NCI-H187 (cell line): ENCODE measurements at places on chromosomes 12 and 14.

DNA sequence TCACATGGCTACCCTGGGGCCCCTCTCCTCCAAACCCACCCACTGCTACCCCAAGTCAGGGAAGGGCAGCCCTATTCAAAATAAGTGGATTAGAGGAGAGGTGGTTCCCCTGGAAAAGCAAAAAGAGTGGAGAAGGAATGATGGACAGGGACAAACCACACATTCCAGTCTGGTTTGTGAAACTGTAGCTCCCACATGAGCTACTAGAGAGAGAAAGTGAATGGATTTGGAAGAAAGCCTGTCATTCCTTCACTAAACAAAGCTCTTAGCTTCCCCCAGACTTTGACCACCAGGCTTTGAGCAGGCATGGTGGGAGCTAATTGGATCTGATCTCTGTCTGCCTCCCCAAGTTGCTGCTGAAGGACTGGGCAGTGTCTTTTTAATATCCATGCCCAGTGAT is 28.0 kb downstream of the CCDC63 start:
- DNase-seq = no peak

DNA sequence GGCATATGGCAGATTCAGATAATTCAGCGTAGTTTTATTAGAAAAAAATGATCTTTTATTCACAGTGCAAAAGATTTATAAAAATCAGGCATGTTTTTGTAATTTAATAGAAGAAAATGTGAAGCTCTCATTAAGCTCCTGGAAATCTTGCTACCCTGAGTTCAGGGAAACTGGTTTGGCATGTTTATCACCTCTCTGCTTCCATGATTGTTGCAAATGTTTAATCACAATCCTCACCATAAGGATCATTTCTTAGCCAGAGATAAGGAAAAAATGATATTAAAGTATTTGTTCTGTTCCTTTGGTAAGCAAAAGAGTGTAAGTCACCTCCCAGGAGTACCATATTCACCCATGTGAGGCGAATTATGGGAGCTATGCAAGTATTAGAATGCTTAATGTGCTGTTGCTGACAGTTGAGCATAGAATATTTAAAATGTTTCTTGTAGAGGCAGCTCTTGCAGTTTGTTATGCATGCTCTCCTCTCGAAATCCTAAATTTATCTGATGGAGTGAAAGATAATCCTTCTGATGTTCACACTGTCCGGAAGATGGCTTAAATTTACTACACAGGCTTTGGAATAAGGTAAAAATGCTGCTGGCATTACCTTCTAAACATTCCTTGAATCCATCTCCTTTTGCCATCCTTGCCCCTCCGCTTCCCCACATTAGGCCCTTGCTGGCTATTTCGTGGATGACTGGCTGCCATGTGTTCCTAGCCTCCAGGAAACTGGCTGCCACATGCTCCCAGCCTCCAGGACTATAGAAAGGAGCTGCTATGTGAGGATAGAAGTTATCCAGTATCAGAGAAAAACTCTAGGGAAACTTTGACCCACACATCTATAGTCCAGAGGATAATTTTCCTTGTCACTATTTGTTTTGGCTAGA is 115.8 kb upstream of the CCDC198 start:
- no peak for DNase-seq

DNA sequence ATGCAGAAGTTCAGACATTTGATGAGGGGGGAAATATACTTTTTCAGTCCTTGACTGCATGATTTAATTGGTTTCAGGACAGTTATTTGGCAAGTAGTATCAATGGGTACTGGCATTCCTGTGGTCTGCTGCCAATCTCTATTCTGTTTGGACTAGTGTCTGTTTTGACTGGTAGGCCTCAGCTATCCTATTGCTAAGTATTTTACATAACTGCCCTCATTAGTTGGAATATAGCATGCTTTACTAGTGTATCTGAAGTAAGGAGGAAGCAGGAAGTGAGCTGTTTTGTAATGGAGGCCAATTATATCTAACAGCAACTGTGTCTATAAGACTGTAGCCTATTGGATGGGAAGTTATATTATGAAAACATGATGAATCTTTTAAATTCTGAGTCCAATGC is 104.3 kb downstream of the FLRT2 start:
- no peak for DNase-seq

GRCh38 chr12:42511656-42512055 is 77.9 kb downstream of the PRICKLE1 start:
- DNase-seq = no peak

GRCh38 chr12:9243999-9244649 is 35.9 kb upstream of the PZP start:
- no peak for DNase-seq

DNA sequence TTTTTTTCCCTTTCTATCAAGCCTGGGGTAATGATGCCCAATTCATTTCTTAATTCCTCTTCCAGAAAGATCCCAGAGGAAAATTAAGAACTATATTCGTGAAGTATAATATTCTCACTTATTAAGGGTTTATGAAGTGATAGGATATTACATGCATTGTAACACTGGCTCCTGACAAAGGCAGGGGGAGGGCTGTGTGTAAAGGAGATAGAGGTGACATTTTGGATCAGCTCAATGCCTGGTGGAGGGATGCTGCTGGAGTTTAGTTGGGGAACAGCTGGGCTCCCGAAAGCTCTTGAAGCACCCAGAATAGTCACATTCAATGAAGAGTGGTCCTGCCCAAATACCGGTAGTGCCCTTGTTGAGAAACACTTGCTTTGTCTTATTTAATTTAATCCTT is 774 bp downstream of the SERPINA11 start:
- no peak for DNase-seq
